CD4-positive, alpha-beta T cell treated with Interleukin-2 at 100 ng/mL for 4 hours (primary cell): ENCODE measurements at places on chromosomes 5 and 9.

GRCh38 chr5:91670563-91670962 is 287.4 kb upstream of the ARRDC3 start:
- DNase-seq, result no peak

GRCh38 chr9:126456441-126457174 is 130.0 kb downstream of the MVB12B start:
- no peak for DNase-seq

- DNase-seq, result no peak
These were observed 1012.6 kb downstream of the EFNA5 start for GRCh38 chr5:106658150-106658549.

GRCh38 chr5:147411359-147412319 is 98.2 kb downstream of the DPYSL3 start:
- DNase-seq, result no peak

DNA sequence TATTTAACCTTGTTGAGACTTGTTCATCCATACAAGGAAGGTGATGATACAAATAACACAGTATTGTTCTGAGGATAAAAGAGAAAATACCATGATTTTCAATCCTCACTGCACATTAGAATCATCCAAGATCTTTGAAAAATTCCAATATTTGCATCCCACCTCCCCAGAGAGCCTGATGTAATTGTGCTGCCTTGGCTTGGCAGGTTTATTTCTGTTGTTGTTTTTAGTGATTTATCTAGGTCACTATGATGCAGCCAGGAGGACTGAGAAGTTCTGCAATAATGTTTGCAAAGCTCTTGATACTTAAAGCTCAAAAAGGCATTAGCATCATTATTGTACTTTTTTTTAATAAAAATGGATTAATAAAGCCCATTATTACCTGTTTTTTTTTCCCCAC is 67.0 kb upstream of the NMUR2 start:
- DNase-seq, result no peak

DNA sequence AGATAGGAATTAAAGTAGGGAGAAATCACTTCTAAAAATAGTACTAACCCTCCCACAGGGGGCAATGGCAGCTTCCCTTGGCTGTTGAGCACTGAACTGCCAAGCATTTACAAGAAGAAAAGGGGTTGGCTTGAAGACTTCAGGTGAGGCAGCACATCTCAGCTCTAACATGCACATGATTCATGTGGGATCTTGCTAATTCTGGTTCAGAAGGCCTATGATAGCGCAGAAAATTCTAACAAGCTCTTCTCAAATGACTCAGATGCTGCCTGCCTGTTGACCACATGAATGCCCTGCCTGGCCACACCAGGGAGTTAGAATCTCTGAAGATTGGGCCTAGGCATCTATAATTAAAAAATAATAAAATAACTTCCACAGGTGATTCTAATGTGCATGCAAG is 22.6 kb downstream of the CD180 start:
- DNase-seq, result no peak

- no peak for DNase-seq
These were observed 29.8 kb downstream of the MRRF start for GRCh38 chr9:122294531-122294930.

- DNase-seq, result no peak
These were observed 92.3 kb downstream of the ANKRD33B start for GRCh38 chr5:10655972-10656830.

DNA sequence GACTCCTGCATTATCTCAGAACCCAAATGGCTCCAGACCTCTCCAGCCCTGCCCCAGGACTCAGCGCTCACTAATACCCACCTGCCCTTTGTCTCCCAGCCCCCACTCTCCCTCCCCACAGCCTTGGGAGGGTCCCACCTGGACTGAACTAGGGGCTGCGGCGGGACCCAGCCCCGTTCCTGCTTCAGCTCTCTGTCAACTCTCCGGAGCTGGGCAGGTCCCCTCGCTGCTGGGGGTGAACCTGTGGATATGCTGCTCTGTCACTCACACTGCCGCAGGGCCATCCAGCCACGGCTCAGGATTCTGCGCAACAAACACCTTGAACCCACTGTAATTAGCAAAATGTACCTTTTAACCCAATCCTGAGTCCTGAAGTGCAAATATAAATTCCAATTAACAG is 36.8 kb downstream of the NDUFS6 start:
- no peak for DNase-seq

GRCh38 chr5:58649716-58650115 is 66.8 kb downstream of the RAB3C start:
- no peak for DNase-seq

DNA sequence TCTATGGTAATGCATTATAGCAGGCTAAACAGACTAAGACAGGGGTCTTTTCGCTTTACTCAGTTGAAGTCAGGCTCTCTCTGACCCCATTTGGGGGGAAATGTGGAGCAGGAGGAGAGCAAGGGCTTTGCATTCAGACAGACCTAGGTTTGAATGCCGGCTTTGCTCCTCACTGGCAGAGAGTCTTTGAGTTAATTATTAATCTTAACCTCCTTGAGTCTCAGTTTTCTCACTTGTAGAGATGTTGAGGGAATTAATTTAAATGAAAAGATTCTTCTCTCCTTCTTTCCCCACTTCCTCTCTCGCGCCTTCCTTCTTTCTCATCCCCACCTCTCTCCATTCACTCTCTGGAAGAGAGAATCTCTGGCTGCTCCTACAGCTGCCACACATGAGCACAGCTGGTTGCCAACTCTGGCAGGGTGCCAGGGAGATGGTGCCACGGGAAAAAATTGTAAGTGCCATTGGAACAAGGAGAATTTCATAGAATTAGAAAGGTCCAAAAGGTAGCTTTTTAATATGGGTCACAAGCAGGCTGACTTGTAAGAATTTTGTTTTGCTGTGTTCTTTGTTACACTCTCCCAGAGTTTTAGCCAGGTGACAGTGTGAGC is 25.2 kb upstream of the GLRA1 start:
- DNase-seq, result no peak

DNA sequence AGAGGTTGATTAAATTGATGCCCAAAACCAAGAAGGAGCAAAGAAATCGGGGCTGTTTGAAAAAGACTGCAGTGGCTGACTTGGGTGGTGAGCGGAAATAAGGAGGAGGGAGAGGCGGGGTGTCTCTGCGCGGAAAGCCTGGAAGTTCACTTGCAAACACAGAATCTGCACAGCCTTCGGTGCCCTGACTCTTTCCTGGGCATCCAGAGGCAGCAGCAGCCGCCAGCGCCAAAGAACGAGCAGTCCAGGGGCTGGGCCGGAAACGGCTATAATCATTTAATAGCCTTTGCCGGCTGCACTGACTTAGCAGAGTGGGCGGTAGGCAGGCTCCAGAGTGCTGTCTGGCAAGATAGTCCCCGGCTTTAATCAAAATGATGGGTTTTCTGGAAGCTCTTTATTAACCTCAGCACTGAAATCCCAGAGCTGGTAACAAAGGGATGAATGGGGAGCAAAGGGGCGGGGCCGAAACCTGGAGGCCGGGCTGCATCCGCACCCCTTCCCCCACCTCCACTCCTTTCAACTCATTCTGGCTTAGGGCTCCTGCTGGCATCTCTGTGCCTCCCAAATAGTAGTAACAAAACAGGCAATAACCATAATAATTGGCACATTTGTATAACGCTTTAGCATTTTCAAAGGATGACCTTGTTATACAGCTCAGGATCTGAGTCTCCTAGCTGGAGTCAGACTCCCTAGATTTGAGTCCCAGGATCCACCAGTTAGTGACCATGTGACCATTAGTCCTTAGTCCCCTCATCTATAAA is 35.7 kb downstream of the PCDHAC2 start:
- no peak for DNase-seq

GRCh38 chr5:104951829-104952228 is 1389.2 kb upstream of the NUDT12 start:
- no peak for DNase-seq

GRCh38 chr5:570446-570845 is 41.7 kb upstream of the CEP72 start:
- no peak for DNase-seq

DNA sequence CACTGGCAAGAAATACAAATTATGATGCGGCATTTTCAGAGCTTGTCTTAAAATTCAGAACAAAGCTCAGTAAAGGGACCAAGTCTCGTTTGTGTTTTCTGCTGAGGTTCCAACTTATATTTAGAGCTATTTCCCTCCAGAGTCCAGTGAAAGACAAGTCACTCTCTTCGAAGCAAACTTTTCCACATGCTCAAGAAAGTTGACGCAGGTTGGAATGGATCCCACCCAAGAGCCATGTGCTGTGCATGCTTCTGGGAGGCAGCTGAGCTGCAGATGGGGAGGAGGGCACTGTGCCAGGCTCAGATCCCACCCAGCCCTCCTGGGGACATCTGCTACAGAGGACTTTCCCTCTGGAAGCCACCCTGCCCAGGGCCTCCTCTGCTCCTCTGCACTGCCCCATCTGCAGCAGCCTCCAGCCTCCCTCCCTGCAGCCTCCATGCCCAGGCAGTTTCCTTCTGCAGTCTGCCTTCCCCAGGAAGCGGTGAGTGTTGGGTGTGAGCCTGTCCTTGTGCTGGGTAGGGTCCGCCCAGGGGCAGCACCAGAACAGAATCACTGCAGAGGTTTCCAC is 75.3 kb downstream of the COL23A1 start:
- no peak for DNase-seq

- no peak for DNase-seq
These were observed 19.7 kb downstream of the STK10 start for GRCh38 chr5:172168311-172168710.

GRCh38 chr5:171970826-171971225 is 35.6 kb downstream of the FBXW11 start:
- DNase-seq, result no peak

- no peak for DNase-seq
These were observed 68.3 kb downstream of the DCP2 start for GRCh38 chr5:113044776-113045465.

DNA sequence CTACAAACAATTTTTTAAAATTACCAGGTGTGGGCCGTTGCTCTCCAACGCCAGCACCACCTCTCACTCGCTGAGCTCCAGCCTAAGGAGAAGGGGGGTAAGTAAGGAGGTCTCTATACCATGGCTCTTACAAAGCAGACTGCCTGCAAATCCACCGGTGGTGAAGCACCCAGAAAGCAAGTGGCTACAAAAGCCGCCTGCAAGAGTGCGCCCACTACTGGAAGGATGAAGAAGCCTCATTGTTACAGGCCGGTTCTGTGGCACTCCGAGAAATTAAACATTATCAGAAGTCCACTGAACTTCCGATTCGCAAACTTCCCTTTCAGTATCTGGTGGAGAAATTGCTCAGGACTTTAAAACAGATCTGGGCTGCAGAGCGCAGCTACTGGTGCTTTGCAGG is 46.0 kb downstream of the CDO1 start:
- DNase-seq, result no peak

DNA sequence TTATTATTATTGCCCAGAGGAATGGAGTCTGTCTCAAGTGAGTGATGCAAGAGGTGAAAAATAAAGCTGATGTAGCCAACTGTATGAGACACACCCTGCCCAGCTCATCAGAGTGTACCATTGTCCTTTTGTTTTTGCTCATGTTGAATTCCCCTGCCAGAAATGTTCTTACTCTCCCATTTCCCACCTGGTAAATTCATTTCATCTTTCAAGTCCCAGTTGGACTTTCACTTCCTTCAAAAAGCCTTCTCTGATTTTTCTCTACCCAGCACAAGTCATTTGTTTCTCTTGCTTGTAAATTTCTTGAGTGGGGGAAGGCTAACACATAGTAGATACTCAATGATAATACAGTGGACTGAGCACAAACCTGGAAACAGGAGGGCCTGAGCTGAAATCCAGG is 394.5 kb upstream of the ZNF462 start:
- no peak for DNase-seq

DNA sequence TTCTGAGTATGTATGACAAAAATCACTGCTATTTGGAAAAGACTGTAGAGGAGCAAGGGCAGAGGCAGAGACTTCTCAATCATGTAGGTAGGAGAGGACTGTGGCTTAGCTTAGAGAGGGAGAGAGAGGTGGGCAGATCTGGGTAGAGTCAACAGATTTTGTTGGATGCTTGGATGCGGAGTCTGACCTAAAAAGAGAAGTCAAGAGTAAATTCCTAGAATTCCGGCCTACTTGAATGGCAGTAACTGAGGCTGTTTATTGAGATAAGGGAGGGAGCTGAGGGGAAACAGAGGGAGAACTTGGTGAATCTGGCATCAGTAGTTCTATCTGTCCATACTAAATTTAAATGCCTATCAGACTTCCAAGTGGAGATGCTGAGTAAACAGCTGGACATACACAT is 2.4 kb downstream of the TICAM2 start:
- no peak for DNase-seq

DNA sequence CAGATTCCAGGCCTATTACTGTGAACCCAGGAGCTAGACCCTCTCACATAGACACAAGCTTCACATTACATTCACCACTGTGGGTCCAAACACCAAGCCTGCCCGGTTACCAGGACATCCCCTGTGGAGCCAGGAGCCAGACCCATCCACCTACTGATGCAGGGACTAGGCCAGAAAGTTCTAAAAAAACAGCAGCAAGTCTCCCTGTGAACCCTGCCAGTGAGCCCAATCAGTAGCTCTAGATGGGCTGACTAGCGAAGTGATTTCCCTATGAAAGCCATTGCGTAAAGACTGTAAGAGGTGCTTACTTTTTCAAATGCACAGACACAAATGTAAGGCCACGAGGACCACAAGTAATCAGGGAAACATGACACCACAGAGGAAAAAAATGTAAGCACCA is 352.3 kb downstream of the TMEM161B start:
- DNase-seq, result no peak

DNA sequence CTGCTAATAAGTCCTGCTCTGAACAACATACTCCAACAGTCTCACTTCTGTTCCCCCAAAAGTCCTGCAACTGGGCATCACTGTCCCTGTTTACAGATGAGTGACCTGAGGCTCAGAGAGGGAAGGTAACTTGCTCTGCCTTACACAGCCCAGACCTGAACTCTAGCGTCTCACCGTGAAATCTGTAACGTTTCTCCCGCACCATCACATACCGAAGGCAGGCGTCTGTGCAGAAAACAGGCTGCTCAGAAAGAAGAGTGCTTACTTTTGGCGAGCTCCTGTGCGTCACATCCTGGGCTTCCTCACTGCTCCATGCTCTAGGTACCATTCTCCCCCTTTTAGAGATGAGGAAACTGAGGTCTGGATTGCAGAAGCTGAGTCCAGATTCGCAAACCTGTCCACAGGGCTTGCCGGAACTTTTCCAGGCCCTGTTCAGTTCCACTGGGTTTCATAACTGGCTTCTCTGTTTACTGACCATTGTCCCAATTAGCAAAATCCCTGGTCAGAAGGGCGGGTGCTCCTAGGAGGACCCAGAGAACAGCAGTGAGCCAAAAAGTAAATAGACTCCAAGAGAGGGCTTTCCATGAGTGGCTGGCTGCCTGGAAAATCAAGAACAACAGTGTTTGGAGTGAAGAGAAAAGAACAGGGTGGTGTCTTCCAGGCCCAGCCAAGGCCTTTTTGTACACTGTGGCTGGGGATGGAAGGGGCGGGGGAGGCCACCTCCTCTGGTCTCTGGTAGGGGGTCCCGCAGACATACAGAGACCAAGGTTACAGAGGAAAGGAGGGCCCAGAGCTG is 27.1 kb downstream of the GSN start:
- no peak for DNase-seq

GRCh38 chr5:16618138-16618897 is 1.5 kb upstream of the RETREG1 start:
- DNase-seq, result no peak
